ENCODE measurements at places on chromosomes 5 and 9. TPM values are rescaled to one million over a fixed set of nuclear protein-coding genes. Genes with fewer than 3 reads are reported as not detected.

Gene ADCY2
- total RNA-seq = 5.7 TPM

Gene CRHBP
- total RNA-seq = 0.14 TPM

Gene HK3
- total RNA-seq = 0.77 TPM

Gene HNRNPA0
- 67.0 TPM for total RNA-seq

Gene SLC6A7
- total RNA-seq = 0.38 TPM

GRCh38 chr5:154058055-154059038 lies 19.6 kb downstream of the MFAP3 start:
- no peaks in the 10 kb centered on the region for H3K27me3 ChIP-seq
- DNase-seq = no peak
- no peak overlapping the region for H3K4me3 ChIP-seq
- H3K4me1 ChIP-seq = peaks cover 5% of the 10 kb centered on the region
- H3K36me3 ChIP-seq = peaks cover 20% of the 10 kb centered on the region

GRCh38 chr5:38607396-38607795 lies 51.0 kb upstream of the LIFR start:
- H3K27ac ChIP-seq = no peak overlapping the region
- no peaks in the 10 kb centered on the region for H3K27me3 ChIP-seq
- no peak for DNase-seq
- H3K36me3 ChIP-seq = no peaks in the 10 kb centered on the region

- no peak overlapping the region for H3K27ac ChIP-seq
- H3K36me3 ChIP-seq = peaks cover 9% of the 10 kb centered on the region
- peaks cover 42% of the 10 kb centered on the region for H3K4me1 ChIP-seq
- no peak for DNase-seq
- no peak overlapping the region for H3K4me3 ChIP-seq
Observed at GRCh38 chr5:59327191-59327980, 566.1 kb downstream of the PDE4D start.

DNA sequence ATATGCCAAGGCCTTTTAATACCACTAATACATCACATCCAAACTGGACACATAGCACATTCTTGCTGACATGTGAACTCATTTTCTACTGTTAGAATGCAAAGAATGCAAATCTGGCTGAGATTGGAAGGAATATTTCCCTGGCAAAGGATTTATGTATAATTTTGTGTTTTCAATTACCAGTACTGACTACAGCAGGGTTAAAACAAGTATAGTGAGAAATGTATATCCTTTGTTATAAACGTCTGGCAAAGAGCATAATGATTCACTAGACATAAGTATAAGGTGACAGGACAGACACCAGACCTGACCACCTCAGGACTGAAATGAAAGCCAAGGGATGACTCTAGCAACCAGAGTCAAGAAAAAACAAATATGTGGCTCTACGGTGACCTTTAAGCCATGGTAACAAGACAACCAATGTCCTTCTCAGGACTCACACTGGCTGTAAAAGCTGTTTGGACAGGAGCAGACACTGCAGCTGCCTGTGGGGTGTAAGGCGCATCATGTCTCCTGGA lies 95.0 kb downstream of the MRPS27 start:
- no peak overlapping the region for H3K4me3 ChIP-seq
- H3K4me1 ChIP-seq = no peaks in the 10 kb centered on the region
- peaks cover 25% of the 10 kb centered on the region for H3K36me3 ChIP-seq
- H3K27ac ChIP-seq = no peak overlapping the region

DNA sequence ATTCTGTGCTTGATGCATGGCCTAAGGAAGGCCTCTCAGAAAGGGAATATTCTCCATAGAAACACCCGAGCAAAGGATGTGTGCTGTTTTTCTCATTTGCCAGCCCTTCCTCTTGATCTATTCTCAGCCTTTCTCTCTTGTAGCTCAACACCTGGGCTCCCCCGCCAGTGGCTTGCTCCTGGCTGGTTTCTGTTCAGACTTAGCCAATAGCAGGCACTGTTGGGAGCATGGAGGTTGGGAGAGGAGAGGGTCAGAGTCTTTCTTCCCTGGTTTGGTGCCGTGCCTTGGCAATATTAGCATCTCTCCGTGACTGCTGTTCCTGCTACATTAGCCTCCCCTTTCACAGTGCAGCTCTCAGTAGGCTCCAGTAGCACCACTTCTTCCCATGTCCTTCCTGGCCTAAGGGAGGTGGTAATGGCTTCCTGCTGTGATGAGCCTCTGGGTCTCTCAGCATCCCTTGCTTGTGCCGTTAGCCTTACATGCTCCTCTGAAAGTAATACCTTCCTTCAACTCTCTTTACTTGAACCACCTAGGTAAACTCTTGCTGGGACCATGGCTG lies 269.7 kb upstream of the GAS1 start:
- peaks cover 16% of the 10 kb centered on the region for H3K4me1 ChIP-seq
- H3K27ac ChIP-seq = no peak overlapping the region
- DNase-seq = no peak

- H3K27me3 ChIP-seq = no peaks in the 10 kb centered on the region
- no peaks in the 10 kb centered on the region for H3K36me3 ChIP-seq
- no peak overlapping the region for H3K4me3 ChIP-seq
Observed at GRCh38 chr5:53083927-53084326, 25.6 kb downstream of the MOCS2 start.

DNA sequence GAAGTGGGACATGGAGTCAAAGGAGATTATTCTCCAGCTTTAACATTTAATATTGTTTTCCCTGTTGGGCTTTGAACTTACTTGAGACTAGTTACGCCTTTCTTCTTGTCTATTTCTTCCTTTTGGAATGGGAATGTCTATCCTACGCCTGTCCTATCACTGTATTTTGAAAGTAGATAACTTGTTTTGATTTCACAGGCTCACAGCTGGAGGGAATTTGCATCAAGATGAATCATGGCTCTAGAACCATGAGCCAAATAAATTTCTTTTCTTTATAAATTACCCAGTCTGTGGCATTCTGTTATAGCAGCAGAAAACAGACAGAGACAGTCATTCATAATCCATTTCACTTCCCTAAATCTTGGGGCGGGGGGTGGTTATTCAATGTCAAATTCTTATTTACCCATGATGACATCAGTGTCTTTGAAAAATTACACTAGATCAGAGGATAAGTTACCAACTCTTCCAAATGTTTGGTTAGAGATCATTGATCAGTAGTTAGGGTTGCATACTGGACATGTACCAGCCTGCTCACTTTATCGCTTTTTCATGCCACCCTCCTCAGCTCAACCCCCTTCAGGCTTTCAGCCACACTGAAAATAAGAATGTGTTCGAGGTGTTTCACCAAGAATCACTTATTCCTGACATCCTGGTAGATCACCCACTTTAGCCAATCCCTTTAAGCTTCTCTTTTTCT lies 419.6 kb upstream of the PIK3R1 start:
- no peak overlapping the region for H3K4me3 ChIP-seq
- H3K4me1 ChIP-seq = peaks cover 21% of the 10 kb centered on the region
- H3K36me3 ChIP-seq = peaks cover 3% of the 10 kb centered on the region
- no peaks in the 10 kb centered on the region for H3K27me3 ChIP-seq
- no peak overlapping the region for H3K27ac ChIP-seq
- no peak for DNase-seq
